ENCODE measurements at places on chromosomes 11 and 22. TPM values are rescaled to one million over a fixed set of nuclear protein-coding genes. Genes with fewer than 3 reads are reported as not detected.
A peak's percentile ranks its signal among the peaks of the same experiment; 100 is the strongest.

KCNQ1 gene
- 2.2 TPM for total RNA-seq

CBL gene
- 52.1 TPM for total RNA-seq

SGSM1 gene
- 3.2 TPM for total RNA-seq

RPS13 gene
- 1,469 TPM for total RNA-seq

P2RY2 gene
- total RNA-seq, result 0.35 TPM

GRCh38 chr22:24059793-24060192 is 48.7 kb downstream of the CABIN1 start:
- no peaks in the 10 kb centered on the region for H3K4me1 ChIP-seq
- H3K27ac ChIP-seq, result no peak overlapping the region
- H3K27me3 ChIP-seq, result no peaks in the 10 kb centered on the region

- H3K27ac ChIP-seq, result no peak overlapping the region
- peak overlapping the region; percentile 72 for H3K4me3 ChIP-seq
- DNase-seq, result peak; percentile 75
These were observed 6.1 kb upstream of the NFAM1 start for GRCh38 chr22:42438293-42438650.

- H3K27ac ChIP-seq, result no peak overlapping the region
- no peaks in the 10 kb centered on the region for H3K4me1 ChIP-seq
- no peaks in the 10 kb centered on the region for H3K36me3 ChIP-seq
- no peak overlapping the region for H3K4me3 ChIP-seq
- no peak for DNase-seq
These were observed 274.2 kb downstream of the FAM76B start for GRCh38 chr11:95515371-95515770.

- no peak for DNase-seq
- no peaks in the 10 kb centered on the region for H3K4me1 ChIP-seq
- no peak overlapping the region for H3K4me3 ChIP-seq
- no peaks in the 10 kb centered on the region for H3K27me3 ChIP-seq
- H3K27ac ChIP-seq, result no peak overlapping the region
These were observed 356.4 kb downstream of the DYNC2H1 start for GRCh38 chr11:103465555-103466140.

DNA sequence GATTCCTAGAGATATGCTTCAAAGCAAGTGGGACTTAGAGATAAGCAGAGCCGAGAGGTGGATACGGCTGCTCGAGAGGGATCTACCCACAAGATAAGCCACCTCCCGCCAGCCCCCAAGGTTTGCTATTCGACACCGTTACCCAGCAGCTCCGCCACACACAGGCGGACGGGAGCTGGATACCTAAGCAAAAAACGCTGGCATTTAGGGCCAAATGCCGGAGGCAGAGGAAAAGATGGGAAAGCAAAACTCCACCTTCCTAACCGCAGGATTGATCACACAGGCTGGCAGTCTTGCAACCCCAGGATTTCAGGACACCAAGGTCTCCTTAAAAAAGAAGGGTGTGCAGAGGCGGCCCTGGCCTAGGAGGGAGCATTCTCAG is 709 bp downstream of the FTH1 start:
- H3K27me3 ChIP-seq, result no peaks in the 10 kb centered on the region
- peak overlapping the region; percentile 94 for H3K4me3 ChIP-seq
- DNase-seq, result no peak
- H3K27ac ChIP-seq, result no peak overlapping the region
- H3K36me3 ChIP-seq, result peaks cover 43% of the 10 kb centered on the region
- H3K4me1 ChIP-seq, result peaks cover 9% of the 10 kb centered on the region

GRCh38 chr22:20156611-20157429 is 6.0 kb upstream of the CCDC188 start:
- no peaks in the 10 kb centered on the region for H3K27me3 ChIP-seq
- peak; percentile 89 for DNase-seq
- H3K4me3 ChIP-seq, result no peak overlapping the region
- no peak overlapping the region for H3K27ac ChIP-seq

GRCh38 chr11:44564670-44565210 is 723 bp upstream of the CD82 start:
- peak overlapping the region; percentile 62 for H3K4me3 ChIP-seq
- H3K27me3 ChIP-seq, result peaks cover 2% of the 10 kb centered on the region
- H3K27ac ChIP-seq, result no peak overlapping the region

DNA sequence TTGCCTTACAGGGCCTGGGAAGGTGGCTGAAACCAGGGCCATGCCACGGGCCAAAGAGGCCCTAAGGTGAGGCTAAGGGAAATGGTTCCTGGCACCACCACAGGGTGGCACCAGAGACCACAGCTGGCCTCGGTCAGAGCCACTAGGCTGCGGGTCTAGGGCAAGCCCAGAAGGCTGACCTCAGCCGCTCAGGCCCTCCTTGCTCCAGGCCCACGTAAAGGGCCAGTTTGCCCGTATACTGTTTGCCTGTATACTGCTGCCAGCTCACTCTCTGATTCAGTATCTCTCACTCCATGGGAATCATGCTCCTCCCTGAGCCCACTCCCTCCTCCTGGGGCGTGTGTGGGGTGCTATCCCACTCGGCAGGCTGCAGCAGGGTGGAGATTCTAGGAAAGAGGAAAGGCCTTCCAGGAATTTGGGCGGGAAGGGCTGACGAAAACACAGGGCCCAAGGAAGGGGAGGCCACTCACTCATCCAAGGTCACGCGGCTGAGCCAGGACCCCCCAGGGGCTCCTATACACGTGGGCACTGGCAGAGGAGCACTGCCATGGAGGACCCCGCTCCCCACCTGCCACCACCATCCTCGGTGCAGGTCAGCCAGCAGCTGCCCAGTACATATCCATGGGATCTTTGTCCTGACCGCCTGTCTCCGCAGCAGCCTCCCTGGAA is 62.4 kb downstream of the NECTIN1 start:
- no peaks in the 10 kb centered on the region for H3K4me1 ChIP-seq
- no peak overlapping the region for H3K4me3 ChIP-seq
- peak; percentile 88 for DNase-seq
- no peak overlapping the region for H3K27ac ChIP-seq

GRCh38 chr22:47166033-47166404 is 403.6 kb downstream of the TBC1D22A start:
- H3K36me3 ChIP-seq, result peaks cover 12% of the 10 kb centered on the region
- H3K4me1 ChIP-seq, result no peaks in the 10 kb centered on the region

- H3K4me3 ChIP-seq, result no peak overlapping the region
- no peak overlapping the region for H3K27ac ChIP-seq
- no peaks in the 10 kb centered on the region for H3K27me3 ChIP-seq
- DNase-seq, result no peak
These were observed 29.9 kb downstream of the RPL27A start for GRCh38 chr11:8712506-8712905.

DNA sequence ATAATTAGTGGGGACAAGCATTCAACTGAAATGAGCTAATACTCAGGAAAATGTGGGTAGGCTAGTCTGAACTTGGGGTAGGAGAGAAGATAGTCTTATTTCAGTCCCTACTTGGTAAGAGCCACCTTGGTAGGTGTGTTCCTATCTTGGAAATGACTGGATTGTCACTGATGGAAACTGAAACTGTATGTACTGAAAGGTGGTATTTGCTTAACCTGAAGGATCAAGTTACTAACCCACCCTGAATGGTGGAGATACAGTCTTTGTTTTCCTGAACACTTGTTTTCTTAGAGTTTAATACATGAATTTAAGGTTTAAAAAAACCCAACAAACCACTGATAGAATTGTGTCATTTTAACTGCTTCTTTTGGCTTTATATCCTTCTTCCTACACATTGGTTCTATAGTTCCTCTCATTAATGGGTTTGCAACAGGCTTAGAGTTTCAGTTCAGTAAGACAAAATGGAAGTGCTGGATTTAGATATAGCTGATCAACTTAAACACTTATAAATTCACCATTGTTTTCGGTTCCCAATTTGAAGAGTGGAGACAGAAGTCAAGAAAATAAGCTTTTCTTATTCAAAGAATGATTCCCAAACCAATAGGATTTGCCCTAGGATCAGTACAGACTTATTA is 4.2 kb downstream of the FAR1 start:
- H3K27me3 ChIP-seq, result no peaks in the 10 kb centered on the region
- no peak for DNase-seq
- H3K4me3 ChIP-seq, result no peak overlapping the region
- no peak overlapping the region for H3K27ac ChIP-seq

DNA sequence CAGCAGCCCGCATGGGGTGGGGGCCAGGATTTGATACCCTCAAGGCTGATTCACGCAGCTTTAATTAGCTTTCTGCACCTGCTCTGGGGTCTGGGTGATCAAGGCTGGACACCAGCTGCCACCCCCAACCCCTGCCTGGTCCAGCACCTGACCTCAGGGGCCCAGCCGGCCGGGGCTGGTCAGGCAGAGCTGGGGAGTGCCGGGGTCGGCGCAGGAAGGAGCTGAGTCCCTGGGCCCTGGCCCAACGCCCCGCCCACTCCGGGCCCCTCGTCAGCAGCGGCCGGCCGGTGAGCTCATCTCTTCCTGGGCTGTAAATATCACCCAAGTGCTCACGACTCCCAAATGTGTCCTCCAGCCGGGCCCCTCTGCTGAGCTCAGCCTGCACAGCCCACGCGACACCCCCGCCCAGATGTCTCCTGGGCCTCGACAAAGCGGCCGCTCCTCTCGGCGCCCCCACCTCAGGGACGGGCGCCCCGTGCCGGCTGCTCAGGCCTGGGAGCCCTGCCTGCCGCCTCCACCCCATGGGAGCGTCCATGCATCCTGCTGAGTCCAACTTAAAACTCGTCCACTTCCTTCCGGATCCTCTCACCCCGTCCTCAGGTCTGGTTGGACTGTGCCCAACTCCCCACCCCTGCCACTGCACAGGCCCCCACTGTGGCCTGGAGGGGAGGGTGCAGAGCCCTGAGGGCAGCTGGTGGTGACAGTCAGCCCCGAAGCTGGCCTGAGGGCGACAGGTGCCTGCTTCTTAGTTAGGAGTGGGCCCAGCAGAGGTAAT is 29.0 kb downstream of the RTN4R start:
- peaks cover 8% of the 10 kb centered on the region for H3K36me3 ChIP-seq
- H3K27me3 ChIP-seq, result no peaks in the 10 kb centered on the region
- no peak for DNase-seq
- no peak overlapping the region for H3K27ac ChIP-seq

DNA sequence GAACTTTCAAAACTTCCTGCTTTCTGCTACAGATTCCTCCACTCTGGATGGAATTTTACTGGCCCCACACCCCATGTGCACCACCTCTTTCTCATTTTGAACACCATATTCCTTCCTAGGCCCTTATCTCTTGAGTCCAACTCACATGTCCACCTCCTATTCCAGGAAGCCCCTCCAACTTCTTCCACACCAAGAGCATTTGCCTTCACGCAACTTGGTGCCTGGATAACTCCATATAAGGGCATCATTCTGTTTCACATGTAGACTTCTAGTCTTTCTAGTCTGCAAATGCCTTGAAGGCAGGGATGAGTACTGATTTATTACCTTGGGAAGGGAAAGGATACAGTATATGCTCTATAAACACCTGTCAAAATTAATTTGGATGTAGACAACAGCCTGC is 17.5 kb downstream of the GAB2 start:
- no peak overlapping the region for H3K27ac ChIP-seq
- peaks cover 6% of the 10 kb centered on the region for H3K27me3 ChIP-seq
- H3K4me3 ChIP-seq, result no peak overlapping the region
- DNase-seq, result no peak

DNA sequence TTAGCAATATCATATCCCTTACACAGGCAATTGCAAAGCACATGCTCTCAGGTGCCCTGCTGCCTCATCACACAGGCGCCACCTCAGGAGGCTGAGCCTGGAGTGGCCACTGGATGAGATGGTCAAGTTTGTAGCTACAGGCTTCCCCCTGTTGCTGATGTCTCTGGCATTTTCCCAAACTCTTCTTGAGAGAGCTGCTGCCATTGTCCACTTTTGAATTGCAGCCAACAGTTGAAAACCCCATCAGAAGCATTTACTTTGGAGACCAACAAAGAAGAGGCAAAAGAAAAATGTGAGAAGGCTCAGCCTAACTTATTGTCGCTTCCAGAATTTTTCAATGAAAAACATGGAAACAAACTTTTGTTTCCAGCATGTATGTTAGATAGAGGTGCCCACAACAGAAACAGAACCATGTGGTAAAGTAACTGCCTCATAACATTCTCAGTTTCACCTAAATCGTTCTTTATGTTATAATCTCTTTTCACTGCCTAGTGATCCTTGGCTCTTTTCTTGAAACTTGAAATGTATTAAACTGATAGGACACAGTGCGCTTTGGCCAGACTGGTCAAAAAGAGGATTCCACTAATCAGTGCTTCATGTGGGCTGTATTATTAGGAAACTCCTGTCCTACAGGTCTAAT is 47.6 kb upstream of the OR8B8 start:
- no peaks in the 10 kb centered on the region for H3K4me1 ChIP-seq
- H3K27me3 ChIP-seq, result no peaks in the 10 kb centered on the region
- H3K36me3 ChIP-seq, result no peaks in the 10 kb centered on the region
- DNase-seq, result no peak
- H3K4me3 ChIP-seq, result no peak overlapping the region

- no peaks in the 10 kb centered on the region for H3K27me3 ChIP-seq
- no peak for DNase-seq
- H3K4me3 ChIP-seq, result no peak overlapping the region
- H3K36me3 ChIP-seq, result no peaks in the 10 kb centered on the region
- H3K4me1 ChIP-seq, result no peaks in the 10 kb centered on the region
These were observed 40.6 kb downstream of the BARX2 start for GRCh38 chr11:129416080-129416820.
